Activated CD4-positive, CD25-positive, alpha-beta regulatory T cell treated with anti-CD3 and anti-CD28 coated beads, Interleukin-2, amount 50 U/mL, for 16 hours (primary cell): ENCODE measurements at places on chromosomes 4 and X.

DNA sequence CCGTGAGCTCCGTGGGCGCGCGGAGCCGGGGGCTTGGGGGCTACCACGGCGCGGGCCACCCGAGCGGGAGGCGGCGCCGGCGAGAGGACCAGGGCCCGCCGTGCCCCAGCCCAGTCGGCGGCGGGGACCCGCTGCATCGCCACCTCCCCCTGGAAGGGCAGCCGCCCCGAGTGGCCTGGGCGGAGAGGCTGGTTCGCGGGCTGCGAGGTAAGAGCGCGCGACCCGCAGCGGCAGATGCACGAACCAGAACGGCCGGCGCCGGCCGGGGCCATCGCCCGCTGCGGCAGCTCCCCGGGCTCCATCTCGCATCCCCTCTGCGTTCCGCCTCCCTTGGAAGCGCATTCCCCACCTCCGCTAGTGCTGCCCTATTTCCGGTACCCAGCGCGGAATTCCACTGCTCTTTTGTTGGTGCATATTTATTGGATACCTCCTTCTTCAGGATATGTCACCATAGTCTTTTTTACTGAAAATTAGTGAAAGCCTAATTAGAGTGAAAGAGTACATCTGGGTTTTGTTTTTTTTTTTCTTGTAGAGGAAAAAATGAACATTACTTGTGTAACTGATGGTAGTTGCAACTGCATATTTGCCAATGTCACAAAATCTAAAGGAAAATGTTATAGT is 797 bp downstream of the PKD2 start:
- DNase-seq = no peak

DNA sequence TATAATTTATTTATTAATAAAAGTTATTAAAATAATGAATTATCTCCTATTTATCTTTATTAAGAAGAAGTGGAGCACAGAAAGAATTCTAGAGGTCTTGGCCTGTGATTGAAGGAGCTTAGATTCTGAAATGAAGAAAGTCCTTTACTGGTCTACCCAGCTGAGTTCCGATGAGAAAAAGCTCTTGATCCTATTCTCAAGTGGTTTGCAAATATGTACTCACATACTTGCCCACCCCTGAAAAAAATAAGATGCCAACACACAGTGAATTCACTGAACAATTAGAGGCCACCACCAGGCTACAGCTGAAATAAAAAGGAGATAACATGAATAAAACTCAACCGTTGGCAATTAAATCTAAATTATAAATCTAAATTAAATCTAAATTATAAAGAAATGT is 253.4 kb downstream of the MAPK10 start:
- no peak for DNase-seq

GRCh38 chrX:153407736-153408135 is 3.5 kb upstream of the ZFP92 start:
- no peak for DNase-seq

DNA sequence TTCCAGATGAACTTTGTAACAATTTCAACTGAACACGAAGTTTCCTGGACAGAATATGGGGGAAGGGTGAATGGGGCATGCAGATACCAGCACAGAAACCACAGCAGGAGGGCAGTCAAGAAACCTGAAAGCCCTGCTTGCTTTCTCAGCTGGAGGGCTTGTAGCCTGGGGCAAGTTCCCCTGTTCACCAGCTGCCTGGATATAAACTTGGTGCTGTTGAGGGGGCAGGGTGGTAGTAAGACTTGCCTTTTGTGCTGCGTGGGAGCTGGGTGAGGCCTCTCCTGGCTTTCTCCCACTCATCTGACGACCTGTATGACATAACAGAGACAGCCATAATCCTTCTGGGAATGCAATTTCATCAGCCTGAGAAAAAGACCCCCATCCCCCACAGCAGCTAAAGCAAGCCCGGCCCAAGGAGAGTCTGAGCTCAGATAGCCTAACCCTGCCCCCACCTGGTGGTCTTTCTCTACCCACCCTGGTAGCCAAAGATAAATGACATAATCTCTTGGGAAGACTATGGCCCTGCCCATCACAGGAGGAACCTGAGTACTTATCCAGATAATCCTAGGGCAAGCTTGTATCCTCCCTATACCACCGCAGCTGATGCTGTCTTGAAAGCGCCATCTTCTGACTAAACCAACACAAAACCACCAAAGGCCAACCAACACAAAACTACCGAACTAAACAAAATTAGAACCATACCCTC is 234.3 kb downstream of the LAS1L start:
- no peak for DNase-seq

- no peak for DNase-seq
These were observed at the start of gene DDIT4L for GRCh38 chr4:100189820-100190642. TSS of gene DDIT4L (minus strand) at chr4:100190468. CDS start at chr4:100189983, 485 bp downstream.

- DNase-seq = no peak
These were observed 25.9 kb downstream of the SMIM31 start for GRCh38 chr4:164779811-164780216.

- DNase-seq = no peak
These were observed 39.2 kb upstream of the ARHGAP6 start for GRCh38 chrX:11704725-11705495.

DNA sequence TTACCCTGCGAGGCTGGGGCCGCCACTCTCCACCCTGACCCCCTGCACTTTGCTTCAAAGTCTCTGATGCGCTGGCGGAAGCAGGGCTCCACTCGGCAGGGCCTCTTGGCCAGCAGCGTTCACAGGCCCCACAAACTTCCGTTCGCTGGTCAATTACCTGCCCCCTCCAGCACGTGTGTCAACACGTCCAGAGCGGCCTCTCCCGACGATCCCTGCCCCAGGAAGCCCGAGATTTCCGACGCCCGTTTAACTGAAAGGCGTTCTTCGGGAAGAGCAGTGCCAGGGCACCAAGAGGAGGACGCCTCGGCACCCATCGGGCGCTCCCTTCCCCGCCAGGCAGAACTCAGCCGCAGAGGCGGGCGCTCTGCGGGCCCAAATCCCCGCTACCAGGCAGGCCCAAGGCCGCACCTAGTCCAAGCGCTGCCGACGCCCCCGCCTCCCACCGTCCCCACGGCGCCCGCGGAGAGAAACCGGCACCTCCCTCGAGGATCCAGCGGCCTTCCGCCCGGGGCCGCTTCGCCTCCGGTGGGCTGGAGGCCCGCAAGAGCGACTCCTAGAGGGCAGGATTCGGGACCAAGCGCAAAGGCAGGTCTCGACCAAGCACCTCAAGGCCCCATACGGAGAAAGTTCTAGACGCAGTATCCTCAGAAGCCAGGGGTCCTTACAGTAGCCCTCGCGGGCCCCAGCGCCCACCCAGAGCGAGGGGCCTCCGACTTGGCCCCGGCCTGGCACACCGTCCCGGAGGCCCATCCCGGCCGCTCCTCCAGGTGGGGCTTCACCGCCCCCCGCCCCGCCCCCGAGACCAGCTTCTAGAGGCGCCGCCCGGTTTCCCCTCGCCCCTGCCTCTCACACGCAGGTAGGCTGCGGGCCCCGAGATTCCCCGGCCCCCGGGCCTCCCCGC is 586 bp downstream of the BCAP31 start:
- peak; percentile 10 for DNase-seq

GRCh38 chr4:1522606-1523005 is 116.4 kb upstream of the NKX1-1 start:
- no peak for DNase-seq

- DNase-seq = no peak
These were observed 114.0 kb upstream of the FRG1 start for GRCh38 chr4:189826657-189827056.

- DNase-seq = no peak
These were observed 15.1 kb upstream of the FGFR3 start for GRCh38 chr4:1777822-1778641.

DNA sequence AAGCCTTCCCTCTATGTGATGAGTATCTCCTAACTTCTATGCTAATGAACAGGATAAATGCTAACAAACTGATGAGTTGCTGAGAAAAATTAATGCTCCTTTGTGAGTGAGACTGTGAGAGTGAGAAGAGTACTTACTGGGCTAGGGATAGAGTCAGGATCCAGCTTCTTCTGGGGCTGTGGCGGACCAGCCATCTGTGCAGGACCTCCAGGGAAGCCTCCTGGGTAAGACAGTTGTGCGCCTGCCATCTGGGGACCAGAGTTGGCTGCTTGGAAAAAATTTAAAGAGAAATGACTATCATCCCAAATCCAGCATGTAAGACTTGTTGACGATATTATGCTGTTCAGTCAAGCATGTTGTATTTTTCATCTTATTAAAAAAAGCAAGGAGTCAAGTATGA is 21.0 kb downstream of the SEC24D start:
- DNase-seq = no peak

- DNase-seq = no peak
These were observed 21.1 kb downstream of the RNF4 start for GRCh38 chr4:2489841-2490552.

DNA sequence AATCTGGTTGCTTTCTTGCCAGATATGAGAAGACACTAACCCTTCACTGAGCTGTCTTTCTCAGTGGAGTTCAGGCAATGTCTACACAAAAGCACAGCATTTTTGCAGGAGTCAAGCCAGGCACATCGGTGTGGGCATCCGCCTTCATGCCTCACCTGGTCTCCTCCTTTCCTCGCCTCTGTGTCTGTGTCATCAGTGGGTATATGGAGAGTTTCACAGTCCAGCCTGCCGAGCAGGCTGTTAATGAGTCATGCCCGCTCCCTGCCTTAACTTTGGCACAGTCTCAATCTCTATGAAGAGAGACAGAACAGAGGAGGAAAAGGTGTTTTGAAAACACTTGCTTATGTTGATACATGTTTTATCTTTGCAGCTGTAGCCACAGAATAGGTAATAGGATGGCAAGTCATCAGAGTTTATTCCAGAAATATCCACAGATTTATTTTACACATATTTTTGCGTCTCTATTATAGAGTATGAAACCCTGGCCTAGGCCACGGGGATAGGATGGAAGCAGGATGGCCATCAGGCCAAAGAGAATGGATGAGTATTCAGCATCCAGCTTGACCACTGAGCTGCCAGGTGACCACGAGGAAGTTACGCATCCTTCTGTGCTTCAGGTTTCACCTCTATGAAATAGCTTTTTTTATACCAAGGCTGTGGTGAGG is 32.8 kb upstream of the MAML3 start:
- no peak for DNase-seq

DNA sequence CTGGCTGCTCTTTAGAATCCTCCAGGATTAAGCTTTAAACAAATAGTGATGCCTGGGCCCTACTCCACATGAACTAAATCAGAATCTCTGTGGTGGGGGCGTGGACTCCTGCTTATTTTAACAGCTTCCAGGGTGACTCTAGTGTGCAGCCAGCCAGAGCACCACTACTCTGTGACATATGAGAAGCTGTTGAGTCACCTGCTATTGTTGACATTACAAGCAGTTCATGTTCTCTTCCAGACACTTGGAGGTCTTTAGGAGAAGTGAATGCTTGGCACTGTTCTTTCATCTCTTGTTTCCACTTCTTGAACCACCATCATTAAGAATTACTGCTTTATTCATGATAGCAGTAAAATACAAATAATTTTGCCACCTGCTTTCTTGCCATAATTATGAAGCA is 426 bp upstream of the C4orf51 start:
- no peak for DNase-seq

DNA sequence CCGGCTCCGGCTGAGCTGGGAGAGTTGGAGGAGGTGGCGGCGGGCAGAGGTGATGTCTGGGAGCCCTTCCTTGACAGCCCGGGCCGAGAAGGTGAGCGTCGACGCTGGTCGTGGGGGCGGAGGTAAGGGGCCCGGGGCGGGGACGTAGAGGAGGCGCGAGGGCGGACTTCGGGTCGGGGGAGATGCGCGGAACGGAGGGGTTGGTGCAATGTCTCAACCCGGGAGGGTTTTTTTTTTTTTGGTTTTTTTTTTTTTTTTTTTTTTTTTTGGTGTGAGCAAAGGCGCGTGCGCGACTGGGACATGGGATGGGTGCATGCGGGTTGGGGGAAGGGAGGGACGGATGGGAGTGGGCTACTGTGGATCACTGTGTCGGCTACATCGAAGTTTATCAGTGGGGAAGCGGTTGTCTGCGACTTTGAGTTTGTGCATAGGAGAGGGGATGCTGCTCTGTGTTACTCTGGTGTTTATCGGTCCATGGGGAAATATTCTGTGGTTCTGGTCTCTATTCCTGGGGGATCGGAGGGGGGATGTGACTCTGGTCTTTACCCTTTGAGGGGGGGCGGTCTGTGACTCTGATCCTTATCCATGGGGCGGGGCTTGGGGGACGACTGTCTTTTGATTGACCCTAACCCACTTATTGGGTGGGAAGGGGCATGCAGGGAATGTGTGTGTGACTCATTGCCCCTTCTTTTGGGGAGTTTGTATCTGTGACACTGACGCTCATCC is 537 bp downstream of the RBM10 start:
- peak; percentile 1 for DNase-seq

GRCh38 chr4:122576261-122577188 is 44.3 kb downstream of the IL21 start:
- DNase-seq = no peak
